Brain (organoid and tissue), 16 donors: ENCODE measurements at places on chromosomes 1 and 21.

DNA sequence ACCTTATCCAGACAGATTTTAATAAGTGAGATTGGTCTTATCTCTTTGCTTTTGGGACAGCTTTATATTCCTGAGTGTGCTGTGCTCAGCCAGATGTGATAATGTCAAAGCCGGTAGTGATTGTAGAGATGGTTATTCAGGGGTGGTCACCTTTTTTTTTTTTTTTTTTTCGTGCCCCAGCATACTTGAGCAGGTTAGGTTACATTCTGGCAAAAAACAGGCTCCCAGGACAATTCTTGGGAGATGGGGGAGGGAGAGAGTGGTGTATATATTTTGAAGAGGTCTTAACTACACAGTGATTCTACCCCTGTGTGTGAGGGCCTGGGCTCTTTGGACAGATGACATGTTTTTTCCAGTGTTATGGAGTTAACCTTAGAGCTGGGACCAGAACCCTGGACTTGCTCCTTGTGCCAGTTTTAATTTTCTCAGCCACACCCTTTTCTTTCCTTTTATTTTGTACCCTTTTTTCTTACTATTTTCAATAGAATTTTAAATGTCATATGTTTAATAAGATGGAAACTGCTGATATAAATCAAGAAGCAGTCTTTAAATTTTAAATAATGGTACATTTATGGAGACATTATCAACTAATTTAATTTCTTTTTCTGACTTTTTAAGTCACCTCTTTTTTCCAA is 88.4 kb downstream of the DYRK1A start:
- no peak for DNase-seq

DNA sequence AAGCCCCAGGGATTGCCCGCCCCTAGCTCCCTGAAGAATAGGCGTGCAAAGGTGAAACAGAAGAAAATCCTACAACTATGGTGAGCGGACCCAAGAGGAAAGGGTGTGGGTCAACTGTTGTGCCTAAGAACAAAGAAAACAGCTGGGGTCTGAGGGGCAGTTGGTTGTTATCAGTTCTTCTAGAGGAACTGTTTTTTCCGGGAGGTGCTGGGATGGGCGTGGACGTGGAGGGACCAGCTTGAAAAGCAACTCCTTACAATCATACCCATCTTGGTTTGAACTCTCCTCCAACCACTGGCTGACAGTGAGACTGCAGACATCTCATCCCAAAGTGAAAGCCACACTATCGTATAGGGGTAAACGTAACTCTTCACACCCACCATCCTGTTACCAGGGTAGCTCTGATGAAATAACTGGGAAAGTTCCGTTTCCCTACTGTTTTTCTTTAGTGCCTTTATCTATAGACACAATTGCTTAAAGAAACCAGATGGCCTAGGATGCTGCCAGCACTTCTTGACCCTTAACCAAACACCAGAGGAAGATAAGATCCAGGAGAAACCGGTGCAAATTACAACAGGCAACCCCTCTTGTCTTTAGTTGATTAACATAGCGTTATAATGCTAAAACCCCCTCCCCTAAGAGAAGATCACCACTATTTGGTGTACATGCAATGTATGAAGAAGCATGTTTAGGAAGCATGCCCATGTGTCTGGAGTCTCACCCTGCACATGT is 25.6 kb upstream of the FAM89A start:
- DNase-seq = no peak

DNA sequence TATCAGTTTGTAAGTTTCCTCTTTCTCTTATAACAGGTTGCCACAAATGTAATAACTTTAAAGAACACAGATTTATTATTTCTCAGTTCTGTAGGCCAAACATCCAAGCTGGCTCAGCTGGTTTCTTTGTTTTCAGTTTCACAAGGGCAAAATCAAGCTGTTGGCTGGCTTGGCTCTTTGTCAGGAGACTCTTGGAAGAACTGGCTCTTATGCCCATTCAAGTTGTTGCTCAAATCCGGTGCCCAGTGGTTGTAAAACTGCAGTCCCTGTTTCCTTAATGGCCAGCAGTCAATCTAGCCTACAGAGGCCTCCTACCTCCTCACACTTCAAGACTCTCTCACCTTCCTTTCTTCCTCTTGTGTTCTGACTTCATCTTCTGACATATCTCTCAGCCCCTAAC is 1171.0 kb downstream of the MRPL39 start:
- peak; percentile 67 for DNase-seq

DNA sequence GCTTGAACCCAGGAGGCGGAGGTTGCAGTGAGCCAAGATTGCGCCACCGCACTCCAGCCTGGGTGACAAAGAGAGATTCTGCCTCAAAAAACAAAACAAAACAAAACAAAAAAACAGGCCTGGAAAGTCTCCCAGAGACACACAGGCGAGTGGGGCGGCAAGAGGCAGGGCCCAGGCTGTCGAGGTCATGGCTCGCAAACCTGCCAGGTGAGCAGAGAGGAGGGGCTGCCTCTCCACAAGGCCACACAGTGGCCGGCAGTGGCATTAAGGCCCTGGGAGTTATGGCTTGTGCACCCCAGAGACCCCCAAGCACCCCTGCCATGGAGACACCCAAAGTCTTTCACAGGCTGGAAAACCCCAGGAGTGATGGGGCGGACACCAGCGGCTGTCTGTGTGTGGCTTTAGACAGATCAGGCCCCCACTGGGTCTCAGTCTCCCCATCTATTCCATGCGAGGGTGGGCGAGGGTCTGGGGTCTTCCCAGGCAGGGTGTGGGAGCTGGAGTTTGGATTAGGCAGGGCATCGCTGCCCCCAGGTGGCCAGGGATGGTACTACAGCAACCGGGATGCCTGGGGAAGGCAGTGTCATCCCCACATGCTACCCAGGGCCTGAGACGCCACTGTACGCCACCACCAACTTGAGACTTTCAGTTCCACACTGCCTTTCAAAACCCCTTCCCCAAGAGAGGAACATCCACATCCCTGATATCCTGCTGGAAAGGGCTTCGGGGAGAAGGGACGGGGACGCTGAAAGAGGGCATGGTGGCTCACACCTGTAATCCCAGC is 7.3 kb upstream of the CTRC start:
- peak; percentile 89 for DNase-seq

DNA sequence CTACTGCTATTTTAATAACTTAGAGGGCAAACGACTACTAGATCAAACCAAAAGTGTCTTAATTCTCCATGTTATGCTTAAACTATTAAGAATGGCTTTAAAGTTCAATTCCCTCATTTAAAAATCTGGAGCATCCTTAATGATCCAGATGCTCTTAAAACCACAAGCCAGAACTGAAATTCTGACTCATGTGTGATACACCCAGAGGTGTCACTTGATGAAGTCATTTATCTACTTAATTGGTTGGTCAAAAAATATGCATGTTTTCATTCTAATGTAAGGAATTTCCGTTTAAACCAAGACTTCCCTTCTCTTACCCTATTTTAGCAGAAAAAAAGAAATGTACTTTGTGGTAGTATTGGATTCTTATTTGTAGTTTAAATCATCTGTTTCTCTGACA is 1261.2 kb upstream of the B3GALT2 start:
- no peak for DNase-seq

- DNase-seq = no peak
Observed at GRCh38 chr1:33047290-33047689, 10.6 kb upstream of the AK2 start.

- DNase-seq = no peak
Observed at GRCh38 chr1:74465193-74465681, 47.2 kb downstream of the LRRC53 start.

DNA sequence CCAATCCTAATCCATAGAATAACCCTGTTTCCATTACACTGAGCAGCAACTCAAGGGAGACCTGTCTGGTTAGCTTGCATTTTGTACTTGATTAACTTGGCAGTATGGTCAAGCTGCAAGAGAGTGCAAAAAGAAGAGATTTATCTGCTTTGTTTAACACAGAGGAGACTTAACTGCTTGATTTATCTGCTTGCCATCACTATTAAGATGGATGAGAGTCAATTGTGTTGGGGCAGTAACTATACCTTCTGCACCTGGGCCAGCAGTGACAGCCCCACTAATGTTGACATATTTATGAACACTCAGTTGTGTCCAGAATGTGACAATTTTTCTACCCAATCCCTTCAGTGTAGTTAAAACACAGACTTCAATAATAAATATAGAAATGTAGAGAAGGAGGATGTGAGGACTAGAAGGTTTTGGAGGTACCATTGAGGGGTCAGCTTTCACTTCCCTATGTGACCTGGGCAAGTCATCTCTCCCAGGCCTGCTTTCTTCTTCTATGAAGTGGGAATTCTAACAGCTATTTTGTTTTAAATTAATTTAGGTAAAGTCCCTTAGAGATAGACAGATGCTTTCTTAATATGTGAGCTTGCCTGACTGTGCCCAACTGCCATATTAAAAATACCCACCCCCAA is 159.1 kb upstream of the KCNK2 start:
- no peak for DNase-seq

GRCh38 chr1:162297208-162297607 is 79.4 kb downstream of the SPATA46 start:
- DNase-seq = no peak

- DNase-seq = no peak
Observed at GRCh38 chr21:43325036-43325435, 101.9 kb downstream of the SIK1 start.

DNA sequence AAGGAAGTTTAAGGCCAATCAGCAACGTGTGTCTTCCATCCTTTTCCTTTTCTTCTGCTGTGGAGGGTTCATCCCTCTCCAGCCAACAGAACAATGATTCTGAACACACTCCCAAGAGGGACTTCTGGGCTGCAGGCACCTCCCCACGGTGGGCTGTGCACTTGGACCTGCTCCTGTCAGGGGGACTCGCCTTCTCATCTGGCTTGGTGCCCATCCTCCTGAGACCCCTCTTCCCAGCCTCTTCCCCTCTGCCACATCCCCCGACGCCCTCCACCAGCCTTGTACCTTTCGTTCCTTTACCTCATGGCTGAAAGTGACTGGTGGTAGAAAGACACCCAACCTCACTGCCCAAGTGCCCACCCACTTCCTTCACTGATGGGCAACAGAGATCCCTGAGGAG is 26.0 kb upstream of the SLAMF9 start:
- no peak for DNase-seq

- DNase-seq = no peak
Observed at GRCh38 chr1:57638239-57638638, 214.4 kb upstream of the DAB1 start.

- DNase-seq = no peak
Observed at GRCh38 chr1:88401313-88401712, 282.8 kb upstream of the PKN2 start.

DNA sequence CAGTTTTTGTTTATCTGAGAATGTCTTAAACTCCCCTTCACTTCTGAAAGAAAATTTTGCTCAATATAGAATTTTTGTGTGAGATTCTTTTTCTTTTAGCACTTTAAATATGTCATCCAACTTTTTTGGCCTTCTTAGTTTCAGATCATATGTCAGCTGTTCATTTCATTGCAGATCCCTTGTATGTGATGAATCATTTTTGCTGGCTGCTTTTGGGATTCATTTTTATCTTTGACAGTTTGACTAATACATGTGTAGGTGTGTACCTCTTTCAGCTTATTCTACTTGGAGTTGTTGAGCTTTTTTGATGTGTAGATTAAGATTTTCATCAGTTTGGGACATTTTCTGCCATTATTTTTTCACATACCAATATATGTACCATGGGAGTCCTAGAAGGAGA is 156.8 kb downstream of the FASLG start:
- DNase-seq = no peak

GRCh38 chr1:66354311-66355201 is 179.4 kb upstream of the SGIP1 start:
- DNase-seq = peak; percentile 89

DNA sequence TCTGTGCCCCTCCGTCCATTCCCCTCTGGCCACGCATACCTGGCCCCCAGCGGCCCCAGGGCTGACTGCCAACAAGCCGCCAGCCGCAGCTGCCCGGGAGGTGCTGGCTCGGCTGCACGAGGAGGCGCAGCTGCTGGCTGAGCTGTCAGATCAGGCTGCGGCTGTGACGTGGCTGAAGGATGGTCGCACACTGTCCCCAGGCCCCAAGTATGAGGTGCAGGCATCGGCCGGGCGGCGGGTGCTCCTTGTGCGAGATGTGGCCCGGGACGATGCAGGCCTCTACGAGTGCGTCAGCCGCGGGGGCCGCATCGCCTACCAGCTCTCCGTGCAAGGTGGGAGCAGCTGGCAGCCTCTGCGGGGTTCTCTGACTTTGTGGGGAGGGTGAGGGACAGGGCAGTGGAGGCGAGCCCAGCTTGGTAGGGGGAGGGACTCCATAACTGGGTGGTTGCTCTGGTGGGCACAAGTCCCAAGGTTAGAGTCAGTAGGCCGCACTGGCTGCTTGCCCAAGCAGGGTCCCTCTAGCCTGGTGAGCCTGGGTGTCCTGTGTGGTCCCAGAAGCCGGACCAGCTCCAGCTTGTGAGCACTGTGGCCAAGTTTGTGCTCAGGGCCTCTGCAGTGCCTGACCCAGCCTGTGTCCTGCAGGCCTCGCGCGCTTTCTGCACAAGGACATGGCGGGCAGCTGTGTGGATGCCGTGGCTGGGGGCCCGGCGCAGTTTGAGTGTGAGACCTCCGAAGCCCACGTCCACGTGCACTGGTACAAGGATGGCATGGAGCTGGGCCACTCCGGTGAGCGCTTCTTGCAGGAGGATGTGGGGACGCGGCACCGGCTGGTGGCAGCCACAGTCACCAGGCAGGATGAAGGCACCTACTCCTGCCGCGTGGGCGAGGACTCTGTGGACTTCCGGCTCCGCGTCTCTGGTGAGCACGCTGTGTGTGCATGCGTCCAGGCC is 8.8 kb downstream of the OBSCN start:
- no peak for DNase-seq

- peak; percentile 39 for DNase-seq
Observed at GRCh38 chr1:14522926-14523241, 75.6 kb upstream of the KAZN start.

GRCh38 chr1:40197656-40198055 is 36.5 kb downstream of the RLF start:
- DNase-seq = no peak

- DNase-seq = no peak
Observed at GRCh38 chr21:45859762-45860357, 121.7 kb upstream of the COL6A1 start.

GRCh38 chr1:156525856-156526489 is 25.4 kb upstream of the MEF2D start:
- no peak for DNase-seq

DNA sequence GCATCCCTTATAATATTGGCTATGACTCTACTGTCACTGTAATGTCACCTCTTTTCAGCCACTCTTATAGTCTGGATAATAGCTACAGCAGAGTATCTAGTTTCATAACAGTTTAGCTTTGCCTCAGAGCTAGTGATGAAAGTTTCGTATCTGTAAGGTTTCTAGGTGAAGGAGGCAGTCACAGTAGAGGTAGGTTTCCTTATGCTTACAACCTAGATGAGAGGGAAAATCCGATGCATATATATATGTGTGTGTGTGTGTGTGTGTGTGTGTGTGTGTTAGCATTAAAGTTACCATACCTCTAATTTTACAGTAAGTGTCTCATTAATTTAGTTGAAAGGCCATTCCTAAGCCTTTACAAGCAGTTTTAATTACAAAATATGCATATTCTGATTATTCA is 2.2 kb upstream of the TOR1AIP2 start:
- DNase-seq = no peak
